ENCODE measurements at places on chromosomes 16 and 17.

GRCh38 chr16:85029981-85030401, 2.4 kb downstream of the KIAA0513 start:
- DNase-seq, result no peak

DNA sequence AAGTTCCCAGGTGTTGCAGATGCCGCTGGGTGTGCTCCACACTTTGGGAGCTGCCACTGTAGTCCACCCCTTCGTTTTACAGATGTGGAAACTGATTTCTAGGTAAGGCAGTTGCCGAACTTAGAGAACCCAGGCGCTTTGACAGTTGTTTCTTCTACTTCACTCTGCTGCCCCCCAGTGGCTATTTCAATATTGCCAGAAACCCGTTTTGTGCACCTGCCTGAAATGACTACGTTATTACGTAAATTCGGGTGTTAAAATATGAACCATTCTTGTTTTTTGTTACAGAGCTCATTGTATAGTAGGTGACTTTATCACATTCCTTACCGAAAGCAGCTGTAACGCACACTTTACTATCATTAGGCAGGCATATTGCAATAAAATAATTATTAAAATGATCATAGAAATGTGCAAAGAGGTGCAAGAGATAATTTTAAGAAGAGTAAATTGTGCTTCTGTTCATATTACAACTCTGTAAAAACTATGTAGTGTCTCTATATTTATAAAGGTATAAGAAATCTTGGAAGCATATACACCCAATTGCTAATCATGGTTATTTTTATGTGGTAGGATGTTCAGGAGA, 44.9 kb downstream of the OTOA start:
- peak; percentile 28 for DNase-seq

DNA sequence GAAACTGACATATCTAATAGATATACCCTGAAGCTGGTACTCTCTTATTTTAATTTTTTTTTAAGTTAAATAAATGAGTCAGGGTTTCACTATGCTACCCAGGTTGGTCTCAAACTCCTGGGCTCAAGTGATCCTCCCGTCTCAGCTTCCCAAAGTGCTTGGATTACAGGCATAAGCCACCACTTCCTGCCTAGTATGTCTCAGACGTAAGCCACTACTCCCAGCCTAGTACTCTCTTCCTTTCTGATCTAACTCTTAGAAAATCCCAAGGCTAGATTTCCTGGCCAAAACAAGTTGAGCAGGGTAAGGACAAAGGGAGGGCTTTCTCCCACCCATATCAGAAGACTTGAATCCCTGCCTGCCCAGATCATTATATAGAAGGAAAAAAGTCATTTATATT, 33.7 kb downstream of the HOXB1 start:
- DNase-seq, result no peak

- peak; percentile 44 for DNase-seq
These were observed 408.2 kb downstream of the SEC14L1 start for GRCh38 chr17:77548967-77549366.

- DNase-seq, result no peak
These were observed 250.4 kb downstream of the MRTFB start for GRCh38 chr16:14321542-14321941.

DNA sequence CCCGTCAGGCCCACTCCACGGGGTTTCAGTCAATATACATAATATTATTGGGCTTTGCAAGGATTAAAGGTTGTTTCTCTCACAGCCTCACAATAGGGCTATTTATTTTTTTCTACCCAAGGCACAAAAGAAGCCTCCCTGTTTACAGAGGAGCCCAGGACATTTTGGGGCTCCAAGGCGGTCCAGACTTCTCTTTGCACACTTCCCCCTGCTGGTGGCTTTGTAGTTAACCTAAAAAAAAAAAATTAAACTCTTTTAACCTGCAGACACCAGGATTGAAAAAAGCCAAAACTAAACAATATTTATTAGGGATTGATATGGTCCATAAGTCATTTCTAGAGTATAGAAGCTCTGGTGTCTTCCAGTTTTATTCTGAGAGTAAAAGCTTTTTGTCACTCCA, 169.7 kb upstream of the ZFHX3 start:
- no peak for DNase-seq

GRCh38 chr17:15038656-15039055, 226.5 kb downstream of the PMP22 start:
- no peak for DNase-seq

DNA sequence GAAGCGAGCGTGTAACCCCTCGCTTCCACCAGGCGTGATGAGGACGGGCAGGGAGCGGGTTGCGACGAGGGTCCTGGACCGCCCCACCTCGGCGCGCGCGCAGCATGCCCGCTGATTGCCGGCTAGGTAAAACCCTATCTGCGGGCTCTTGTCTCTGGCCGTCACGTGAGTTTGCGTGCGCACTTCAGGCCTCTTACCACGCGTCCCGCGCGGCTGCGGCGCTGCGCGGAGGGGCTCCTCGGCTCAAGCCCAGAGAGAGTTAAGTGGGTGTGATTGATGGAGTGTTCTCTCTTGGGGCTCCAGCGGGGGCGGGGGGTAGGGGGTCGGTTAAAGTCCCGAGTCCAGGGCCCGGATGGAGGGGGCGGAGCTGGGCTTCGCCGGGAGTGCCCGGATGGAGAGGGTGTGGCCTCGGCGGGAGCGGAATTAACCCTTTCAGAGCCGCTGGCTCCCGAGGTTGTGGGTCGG, 7.9 kb downstream of the KDM6B start:
- DNase-seq, result peak; percentile 60

- no peak for DNase-seq
These were observed 2.2 kb downstream of the GJC1 start for GRCh38 chr17:44827863-44828262.

DNA sequence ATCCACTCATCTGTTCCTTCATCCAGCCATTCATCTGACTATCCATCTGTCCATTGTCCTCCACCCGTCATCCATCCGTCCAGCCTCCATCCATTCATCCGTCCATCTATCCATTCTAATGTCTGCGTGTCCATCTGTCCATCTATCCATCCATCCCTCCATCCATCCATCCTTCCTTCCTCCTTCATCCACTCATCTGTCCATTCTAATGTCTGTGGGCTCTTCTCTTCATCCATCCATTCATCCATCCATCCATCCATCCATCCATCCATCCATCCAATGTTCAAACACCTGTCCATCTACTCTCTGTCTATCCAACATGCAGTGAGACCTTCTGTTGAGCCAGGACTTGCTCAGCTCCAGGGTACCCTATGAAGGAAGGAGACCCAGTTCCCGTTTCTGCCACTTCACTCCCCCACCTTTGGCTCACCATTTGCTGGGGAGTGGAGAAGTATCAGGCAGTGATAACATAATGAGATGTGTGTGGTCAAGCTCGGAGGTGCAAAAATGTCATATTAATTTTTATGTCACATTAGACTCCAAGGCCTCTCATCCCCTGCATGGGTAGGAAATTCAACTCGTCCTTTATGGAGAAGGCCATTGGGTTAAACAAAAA, 36.5 kb upstream of the ADGRG1 start:
- no peak for DNase-seq

- no peak for DNase-seq
These were observed 85.1 kb downstream of the ZZEF1 start for GRCh38 chr17:4057731-4058130.

- no peak for DNase-seq
These were observed 2.6 kb downstream of the ATP2A3 start for GRCh38 chr17:3961564-3962047.

DNA sequence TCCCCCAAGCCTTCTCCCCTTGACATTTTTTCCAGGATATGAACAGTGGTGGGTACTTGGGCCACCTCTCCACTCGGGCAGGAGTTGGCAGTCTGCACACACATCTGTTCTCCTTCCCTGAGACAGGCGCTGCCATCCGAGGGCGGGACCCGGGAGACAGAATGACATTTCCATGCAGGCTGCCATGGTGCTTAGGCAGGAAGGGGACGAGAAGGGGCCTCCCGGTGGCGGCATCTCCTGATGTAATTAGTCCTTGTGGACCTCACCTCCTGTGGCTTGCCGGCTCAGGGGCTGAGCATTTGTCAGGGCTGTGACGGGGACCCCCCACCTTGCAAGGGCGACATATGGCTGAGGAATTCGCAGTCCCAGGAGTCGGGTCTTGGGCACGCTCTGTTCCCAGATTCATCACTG, 197.2 kb downstream of the FOXL1 start:
- no peak for DNase-seq

GRCh38 chr17:63398680-63399079, 47.4 kb downstream of the CYB561 start:
- no peak for DNase-seq

GRCh38 chr16:15903960-15904359, 15.6 kb upstream of the CEP20 start:
- DNase-seq, result no peak

DNA sequence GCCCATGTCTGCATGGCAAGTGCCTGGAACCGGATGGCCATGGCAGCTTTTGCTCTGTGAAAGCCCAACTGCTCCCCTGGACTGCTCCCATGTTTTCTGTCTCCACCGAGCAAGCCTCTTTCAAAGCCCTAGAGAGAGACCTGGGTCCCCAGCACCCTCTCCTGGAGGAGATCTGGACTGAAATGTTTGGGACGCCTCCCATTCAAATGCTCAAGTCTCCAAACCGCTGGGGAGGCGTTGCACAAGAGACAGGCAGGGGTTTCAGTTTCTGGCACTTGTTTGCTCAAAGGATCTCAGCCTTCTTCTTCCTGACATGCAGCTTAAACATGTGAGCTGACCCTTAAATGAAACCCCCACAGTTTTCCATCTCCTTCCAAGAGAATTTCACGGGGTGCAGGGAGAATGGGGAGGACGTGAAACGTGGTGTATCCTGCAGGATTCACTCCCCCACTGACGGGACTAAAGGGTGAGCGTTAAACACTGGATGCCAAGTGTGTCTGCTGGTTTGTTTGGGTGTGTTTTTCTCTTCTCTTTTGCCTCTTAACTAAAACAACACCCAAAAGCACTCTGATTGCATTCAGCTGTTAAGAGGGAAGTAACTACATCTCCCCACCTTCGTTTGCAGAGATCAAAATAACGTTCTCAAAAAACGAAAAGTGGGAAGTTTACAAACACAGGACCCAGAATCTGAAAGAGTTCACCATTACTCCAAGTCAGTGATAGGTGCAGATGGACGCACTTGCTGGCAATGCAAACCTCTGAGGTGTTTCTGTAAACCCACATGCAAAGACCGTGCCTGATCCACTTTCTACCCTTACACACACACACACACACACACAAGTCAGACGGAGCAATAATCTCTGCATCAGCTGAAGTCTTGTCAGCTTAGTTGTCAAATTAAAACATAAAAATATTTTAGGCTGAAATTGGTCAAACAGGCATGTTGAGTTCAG, 256.9 kb downstream of the C16orf95 start:
- DNase-seq, result no peak

DNA sequence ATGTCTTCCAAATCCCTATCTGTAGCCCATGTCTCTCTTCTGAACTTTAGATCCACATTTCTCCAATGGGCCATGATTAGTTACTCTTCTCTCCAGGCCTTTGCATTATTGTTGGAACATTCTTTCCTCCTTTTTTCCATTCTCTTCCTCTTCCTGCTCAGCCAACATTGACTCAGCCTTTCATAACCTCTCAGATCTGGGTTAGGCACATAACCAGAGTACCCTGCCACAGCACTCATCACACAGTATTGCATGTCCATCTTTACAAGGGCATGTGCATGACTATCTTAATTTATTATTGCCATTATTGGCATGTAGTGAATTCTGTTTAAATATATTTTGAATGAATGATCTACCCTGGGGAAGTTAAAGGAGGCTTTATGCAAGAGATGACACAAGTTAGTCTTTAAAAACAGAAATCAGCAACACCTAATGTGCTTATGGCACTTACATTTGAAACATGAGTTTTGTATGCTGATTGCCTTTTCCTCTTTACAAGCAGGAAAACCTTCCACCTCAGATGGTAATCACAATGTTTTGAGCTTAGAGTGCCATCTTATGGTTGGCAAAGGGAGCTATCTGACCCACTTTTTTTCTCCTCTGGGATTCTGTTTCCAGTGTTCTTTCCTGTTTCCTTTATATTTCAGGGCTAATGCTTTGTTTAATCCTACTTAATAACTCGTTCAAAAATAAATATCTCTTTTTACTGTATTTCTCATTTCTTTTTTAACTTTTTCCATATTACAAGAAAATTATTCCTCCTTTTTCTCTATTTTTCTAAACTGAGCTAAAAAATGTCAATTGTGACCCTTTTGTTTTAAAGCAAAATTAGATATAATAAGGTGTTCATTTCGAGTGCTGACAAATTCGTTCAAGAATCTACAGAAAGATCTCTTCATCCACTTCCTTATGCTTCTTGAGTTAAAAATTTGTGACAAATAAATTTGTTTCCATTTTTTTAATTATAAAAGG, 151.0 kb upstream of the RBL2 start:
- no peak for DNase-seq

GRCh38 chr16:73163238-73163815, 115.4 kb upstream of the ZFHX3 start:
- DNase-seq, result no peak

DNA sequence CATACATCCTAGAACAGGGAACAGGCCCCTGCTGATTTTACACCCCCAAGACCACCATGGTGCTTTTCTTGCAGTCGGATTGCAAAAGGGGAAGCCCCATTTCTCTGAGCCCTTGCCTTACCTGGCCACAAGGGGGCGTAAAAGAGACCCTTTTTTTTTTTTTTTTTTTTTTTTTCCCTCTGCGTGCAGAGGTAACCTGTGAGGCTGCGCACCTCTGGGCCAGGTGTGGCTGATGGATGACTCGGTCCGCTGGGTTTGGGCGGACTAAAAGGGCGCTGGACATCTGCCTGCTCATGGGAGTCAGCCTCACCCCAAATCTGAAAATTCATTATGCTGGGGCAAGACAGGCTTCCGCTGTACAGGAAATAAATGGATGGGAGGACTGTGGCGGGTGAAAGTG, 281.0 kb downstream of the CBLN1 start:
- DNase-seq, result no peak

DNA sequence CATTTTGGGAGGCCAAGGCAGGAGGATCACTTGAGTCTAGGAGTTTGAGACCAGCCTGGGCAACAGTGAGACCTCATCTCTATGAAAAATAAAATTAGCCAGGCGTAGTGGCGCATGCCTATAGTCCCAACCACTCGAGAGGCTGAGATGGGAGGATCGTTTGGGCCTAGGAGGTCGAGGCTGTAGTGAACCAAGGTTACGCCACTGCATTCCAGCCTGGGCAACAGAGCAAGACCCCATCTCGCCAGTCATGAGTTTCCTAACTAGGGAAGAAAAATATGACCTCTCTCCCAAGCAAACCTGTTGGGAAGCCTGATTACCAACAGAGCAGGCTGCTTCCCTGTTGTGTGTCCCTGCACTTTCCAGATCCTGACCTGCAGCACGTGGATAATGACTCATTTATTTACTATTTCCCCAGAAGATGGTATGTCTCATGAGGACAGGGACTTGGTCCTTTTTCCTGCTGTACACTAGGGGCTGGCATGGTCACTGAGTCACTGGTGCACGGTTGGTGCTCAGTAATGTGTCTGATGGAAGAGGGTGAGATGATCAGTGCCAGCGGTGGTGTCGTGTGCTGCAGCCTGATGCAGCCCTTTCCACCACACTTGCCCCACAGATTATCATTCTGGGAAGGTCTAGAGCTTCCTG, 30.8 kb downstream of the NMT1 start:
- no peak for DNase-seq
